NCI-H510A treated with DMSO at 0.1 percent for 48 hours (cell line): ENCODE measurements at places on chromosomes 6 and 20.
A peak's percentile ranks its signal among the peaks of the same experiment; 100 is the strongest.

GRCh38 chr20:32516583-32517517, 68.3 kb downstream of the NOL4L start:
- DNase-seq = no peak

DNA sequence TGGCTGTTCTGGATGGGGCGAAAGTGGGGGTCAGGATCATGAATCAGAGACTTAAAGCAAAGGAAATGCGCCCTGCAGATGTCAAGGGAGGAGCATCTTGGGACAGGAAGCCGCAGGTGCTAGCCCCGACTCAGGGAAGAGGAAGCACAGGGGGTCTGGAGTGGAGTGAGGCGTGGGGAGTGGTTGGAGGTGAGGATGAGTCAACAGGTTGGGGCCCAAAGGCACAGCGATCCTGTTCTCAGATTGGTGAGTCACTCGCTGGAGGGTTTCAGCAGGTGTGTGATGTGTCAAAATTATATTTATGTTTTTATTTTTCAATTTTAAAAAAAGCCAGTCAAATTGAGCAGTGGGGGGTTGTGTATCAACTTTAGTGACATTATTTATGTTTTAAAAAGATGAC, 19.0 kb downstream of the PACSIN1 start:
- peak; percentile 70 for DNase-seq

DNA sequence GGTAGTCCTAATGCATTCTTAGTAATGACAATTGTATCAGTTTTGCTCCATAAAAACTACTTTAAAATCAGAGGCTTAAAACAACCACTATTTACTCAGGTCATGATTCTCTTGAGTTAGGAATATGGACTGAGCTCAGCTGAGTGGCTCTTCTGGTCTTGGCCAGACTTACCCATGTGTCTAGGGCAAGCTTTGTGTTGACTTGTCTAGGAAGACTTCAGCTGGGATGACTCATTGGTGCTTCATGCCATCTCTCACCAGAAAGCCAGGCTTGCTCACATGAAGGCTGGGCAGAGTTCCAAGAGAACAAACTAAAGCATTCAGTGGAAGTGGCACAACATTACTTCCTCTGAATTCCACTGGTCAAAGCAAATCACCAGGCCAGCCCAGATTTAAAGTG, 155.3 kb downstream of the DHX35 start:
- peak; percentile 16 for DNase-seq

- no peak for DNase-seq
Observed at GRCh38 chr6:35181933-35182612, 31.7 kb upstream of the SCUBE3 start.

DNA sequence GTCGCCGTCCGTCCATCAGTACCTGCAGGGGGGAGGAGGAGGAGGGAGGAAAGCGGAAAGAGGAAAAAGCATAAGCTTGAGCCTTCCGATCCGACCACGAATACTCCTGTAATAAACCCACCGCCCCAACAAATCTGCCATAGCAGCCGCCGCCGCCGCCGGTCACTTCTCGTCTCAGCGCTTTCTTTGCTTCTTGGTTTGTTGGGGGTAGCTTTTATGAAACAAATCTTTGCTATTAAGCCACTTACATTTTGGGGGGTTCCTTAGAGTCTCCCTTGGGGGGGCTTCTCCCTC, 277 bp downstream of the ADGRB3 start:
- no peak for DNase-seq

- DNase-seq = no peak
Observed at GRCh38 chr20:45588800-45589199, 9.7 kb upstream of the WFDC8 start.

GRCh38 chr6:128098000-128098581, 197.2 kb upstream of the THEMIS start:
- no peak for DNase-seq

GRCh38 chr6:29477923-29478450, 9.8 kb downstream of the MAS1L start:
- no peak for DNase-seq

- DNase-seq = no peak
Observed at GRCh38 chr6:16136091-16136490, 7.2 kb downstream of the MYLIP start.

GRCh38 chr6:46932526-46933319, 11.0 kb upstream of the ADGRF5 start:
- DNase-seq = no peak

DNA sequence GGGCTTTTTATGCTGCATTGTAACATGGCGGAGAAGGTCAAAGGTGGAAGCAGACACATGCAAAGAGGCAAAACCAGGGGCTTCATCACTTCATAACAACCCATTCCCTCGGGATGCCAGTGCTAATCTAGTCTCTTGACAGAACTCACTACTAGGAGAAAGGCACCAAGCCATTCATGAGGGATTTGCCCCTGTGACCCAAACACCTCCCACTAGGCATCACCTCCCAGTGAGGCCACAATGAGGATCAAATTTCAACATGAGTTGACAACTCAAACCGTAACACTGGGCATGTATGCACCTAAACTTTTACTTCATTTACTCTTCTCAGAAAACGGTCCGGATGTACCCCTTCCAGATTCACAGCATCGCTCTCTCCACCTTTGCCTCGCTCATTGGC, 61.9 kb downstream of the CDS2 start:
- DNase-seq = no peak

DNA sequence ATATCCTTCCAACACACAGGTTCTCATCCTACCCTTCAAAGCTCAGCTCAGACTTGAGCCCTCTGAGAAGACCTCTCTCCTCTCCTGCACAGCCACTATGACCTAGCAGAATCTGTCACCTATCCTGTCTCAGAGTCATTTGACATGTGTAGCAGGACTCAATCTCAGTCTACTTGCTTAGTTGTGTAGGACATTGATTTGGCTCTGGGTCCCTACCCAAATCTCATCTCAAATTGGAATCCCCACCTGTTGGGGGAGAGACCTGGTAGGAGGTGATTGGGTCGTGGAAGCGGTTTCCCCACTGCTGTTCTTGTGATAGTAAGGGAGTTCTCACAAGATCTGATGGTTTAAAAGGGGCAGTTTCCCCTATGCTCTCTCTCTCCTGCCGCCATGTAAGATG, 297.9 kb downstream of the CD83 start:
- DNase-seq = no peak

GRCh38 chr6:40896696-40897095, 142.3 kb downstream of the UNC5CL start:
- no peak for DNase-seq

GRCh38 chr6:168447700-168448099, 6.7 kb downstream of the SMOC2 start:
- no peak for DNase-seq

DNA sequence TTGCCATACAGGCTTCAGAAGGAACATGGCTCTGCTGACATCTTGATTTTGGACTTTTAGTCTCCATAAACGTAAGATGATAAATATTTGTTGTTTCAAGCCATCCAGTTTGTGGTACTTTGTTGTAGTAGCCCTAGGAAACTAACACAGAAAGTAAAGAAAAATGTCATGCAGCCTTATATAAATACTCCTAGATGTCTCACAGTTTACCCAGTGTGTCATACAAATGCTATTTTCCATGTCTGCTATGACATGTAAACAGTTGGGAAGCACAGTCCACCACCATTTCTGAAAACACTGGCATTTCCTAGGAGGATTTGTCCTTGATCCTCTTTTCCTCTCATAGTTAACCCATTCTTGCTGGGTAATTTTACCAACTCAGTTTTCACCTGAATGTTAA, 30.6 kb upstream of the ME1 start:
- DNase-seq = no peak

DNA sequence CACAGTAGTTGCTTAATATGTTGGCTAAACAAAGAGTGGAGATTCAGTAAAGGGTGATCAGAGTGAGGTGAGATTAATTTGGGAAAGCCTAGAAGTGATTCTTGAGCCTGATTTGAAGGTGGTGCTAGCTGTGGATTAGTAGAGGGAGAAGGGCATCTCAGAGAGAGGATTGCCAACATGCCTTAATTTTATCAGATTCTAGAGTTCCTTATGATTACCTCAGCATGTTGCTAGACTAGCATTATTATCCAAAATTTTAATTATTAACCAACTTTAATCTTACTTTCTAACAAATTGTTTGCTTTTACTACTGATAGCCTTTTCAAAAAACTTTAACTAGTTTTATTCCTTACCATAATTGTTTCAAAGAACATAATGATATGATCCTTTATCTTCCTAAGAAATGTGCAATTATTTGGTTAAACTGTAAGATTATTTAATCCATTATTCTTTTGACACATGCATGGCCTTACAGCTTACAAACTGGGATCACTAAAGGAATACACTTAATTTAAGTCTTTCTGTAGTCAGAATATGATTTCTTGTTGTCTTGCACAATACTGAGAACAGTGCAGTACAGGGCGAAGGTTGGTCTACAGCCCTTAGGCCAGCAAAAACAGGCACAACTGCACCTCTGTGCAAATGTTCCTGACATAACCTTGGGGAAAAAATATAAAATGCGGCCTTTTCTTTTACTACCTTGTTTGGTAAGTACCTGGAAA, 88.9 kb downstream of the SLC16A10 start:
- DNase-seq = no peak

- DNase-seq = no peak
Observed at GRCh38 chr6:117480651-117481050, 1.8 kb upstream of the DCBLD1 start.

DNA sequence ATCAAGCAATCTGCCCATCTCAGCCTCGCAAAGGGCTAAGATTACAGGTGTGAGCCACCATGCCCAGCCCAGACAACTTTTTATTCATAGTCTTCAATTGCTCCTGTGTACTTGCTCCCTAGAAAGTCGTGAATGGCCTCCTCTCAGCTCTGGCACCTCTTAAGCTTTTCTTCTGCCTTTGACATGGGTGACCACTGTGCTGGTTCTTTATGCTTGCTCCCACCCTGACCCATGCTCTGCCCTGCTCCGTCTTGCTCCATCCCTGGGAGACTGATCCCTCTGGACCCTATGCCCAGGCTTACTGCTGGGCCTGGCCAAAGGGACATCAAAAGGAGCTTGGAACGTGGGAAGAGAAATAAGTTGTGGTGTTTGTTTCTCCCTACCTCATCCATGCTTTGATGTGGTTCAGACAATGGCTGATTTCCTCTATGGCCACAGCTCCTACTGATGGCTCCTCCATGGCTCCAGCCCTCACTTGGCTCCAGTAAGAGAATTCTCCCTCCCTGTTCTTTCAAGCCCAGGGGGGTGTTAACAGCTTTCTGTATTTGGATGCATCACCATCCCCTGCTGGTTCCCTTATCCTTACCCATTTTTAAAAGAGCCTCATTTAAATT, 7.7 kb upstream of the TREM2 start:
- DNase-seq = no peak

- no peak for DNase-seq
Observed at GRCh38 chr6:106796781-106797180, 167.4 kb downstream of the QRSL1 start.
